ENCODE measurements at places on chromosomes 12 and 14.

DNA sequence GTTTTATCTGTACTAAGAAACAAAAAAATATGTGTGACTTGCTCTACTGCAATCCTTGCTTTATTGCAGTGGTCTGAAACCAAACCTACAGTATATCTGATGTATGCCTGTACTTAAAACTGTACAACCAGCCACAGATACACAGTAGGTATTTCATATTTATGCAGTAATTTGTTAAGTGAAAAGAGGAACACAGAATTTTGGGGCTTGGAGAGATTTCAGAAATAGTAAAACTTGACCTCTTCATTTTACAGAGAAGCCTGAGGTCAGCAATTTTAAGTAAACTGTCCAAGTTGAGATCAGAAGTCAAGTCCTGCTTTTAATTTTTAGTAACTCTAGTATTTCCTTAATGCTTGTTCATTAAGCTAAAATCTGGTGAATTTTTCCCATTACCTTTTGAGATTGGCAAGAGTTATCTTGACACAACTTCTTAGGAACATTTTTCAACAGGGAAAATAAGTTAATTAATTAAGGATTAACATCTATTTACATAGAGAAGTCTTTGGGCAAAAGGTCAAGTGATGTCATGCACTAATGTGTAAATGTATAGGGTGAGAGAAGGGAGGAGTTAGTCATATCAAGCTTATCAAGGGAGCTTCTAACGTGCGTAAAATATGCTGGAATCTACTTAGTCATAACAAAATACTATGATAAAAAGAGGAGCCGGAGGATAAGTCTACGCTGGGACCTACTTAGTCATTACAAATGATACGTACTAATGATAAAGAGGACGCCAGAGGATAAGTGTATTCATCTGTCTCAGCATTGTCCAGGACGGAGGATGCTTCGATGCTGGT is 66.0 kb upstream of the GTF2A1 start:
- DNase-seq: no peak

GRCh38 chr14:102262929-102263462 is 42.0 kb downstream of the MOK start:
- no peak for DNase-seq

- DNase-seq: no peak
Measured at GRCh38 chr12:3496957-3497356, 6.0 kb downstream of the PRMT8 start.

- no peak for DNase-seq
Measured at GRCh38 chr12:1309613-1310012, 284.8 kb downstream of the FBXL14 start.

DNA sequence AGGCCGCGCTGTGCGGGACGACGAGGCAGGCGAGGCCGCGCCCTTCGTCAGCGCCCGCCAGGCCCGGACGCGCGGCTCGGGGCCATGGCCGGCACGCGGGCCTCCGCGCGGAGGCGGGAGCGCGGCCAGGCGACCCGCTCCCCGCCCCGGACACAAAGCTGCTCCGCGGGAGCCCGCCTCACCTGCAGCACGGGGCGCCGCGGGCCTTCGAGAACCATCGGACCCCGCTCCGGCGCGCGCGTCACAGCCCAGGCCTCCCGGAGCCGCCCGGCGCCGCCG is 342 bp downstream of the DICER1 start:
- DNase-seq: no peak

DNA sequence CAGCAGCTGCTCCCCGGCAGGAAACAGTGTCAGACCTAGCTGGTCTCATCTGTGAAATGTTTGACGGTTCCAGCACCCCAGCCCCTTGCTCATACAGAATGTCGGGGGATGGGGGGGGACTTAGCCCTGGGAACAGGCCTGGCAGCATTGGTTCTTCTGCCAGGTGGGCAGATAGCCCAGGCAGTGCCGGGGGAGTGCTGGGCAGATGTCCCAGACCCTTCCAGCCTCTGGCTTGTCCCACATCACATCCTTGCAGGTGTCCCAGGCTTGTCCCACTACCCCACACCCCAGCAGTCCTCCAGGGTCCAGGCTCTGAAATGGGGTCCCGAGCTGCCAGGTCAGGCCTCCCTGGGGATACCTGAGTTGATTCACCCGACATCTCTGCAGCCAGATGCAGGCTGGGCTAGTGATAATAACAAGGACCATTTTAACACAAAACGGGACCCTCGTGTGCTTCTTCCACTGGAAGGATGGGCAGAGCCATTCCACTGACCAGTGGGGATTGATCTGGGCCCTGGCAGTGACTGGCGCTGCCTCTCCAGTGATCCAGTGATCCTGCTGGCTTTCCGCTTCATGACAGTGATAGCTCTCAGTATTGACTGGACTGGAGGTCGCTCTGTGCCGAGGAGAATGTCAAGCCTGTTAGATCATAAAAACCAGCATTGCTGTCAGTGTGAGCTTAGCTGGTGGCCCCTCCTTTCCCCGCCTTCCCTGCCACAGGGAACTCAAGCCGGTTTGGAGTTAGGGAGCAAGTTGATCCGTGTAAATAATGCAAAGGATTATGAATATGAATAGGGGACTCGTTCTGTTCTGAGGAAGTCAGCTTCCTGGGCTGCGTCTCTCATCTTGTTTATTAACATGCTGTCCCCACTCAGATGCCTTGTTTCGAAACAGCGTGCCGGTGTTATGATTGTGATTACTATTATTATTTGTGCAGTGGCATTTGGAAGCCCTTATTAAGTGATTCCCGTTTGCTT is 180.6 kb downstream of the AACS start:
- DNase-seq: no peak

DNA sequence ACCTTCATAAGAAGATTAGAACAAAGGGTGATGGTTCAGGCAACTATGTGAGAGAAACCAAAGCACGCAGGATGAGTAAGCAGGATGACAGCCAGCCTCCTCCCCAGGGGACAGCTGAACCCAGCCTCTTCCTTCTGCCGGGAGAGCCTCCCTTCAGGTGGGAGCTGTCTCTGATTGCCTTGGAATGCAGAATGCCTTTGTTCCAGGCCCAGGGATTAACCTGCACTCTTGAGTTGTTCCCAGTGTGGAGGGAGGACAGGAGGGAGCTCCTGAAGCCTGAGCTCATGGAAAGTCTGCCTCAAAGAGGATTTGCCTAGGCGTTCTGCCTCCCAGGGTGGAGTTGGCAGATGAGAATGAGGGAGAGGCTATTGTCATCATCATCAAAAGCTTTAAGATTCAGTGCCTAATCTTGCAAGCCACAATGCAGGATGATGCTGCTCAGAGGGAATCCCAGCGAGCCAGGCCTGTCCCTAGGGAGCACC is 3.6 kb upstream of the KRT6A start:
- DNase-seq: no peak

DNA sequence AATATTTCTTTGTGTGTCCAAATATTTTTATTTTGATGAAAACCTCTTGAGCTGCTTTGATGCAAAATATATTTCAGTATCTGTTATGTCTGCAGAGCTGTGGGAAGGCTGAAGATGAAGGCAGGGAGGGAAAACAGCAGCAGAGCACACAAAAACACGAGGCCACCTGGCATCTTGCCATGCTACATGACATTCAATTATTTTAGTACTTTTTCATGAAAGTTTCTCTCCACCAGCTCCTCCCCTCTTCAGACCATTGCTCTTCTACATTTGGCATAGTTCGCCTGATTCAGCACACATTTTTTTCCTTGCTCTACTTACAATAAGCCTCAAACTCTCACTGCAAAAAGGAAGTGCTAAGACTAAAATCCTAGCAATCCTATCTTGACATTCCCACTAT is 4.6 kb upstream of the ALX1 start:
- DNase-seq: no peak

DNA sequence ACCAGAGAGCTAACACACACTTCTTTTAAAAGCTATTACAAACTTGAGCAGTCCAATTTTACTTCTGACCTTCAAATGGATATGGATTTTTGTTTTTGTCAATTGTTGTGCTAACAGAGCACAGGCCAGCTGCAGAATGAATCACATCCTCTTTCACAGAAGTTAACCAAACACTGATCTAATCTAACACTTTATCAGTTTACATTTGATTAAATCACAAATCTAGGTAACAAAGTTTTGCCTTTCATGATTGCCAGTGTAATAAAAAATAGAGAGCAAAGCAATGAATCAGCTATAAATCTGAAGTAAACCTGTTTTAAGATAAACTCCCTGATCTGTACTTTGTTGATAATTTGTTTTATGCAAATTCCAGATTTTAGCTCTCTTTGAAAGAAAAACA is 273.1 kb upstream of the RGS6 start:
- no peak for DNase-seq

- no peak for DNase-seq
Measured at GRCh38 chr14:23113431-23114119, 5.5 kb downstream of the CEBPE start.

DNA sequence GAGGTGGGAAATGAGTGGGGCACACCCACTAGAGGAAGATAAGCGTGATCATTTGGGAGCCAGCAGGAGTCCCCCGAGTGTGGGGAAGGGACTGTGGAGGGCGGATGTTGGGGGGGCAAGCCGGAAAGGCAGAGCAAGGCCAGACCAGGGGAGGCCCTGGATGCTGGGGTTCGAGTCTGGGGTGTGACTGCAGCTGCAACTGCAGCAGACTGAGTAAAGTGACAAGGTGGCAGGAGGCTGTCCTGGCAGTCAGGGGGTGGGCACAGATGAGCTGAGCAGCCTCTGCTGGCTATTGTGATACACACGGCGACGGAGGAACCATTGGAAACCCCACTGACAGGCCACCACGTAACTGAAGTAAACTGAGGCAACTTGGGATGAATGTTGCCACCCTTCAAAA is 110.2 kb downstream of the LGMN start:
- no peak for DNase-seq

- no peak for DNase-seq
Measured at GRCh38 chr12:54018468-54018984, 9.7 kb upstream of the HOXC6 start.

GRCh38 chr12:20368651-20369304 is 441 bp downstream of the PDE3A start:
- DNase-seq: no peak

GRCh38 chr12:56141946-56142784 is 10.2 kb upstream of the MYL6B start:
- DNase-seq: no peak

GRCh38 chr14:55026441-55026792 is 482 bp downstream of the WDHD1 start:
- DNase-seq: no peak

- DNase-seq: no peak
Measured at GRCh38 chr12:96260231-96260630, 66.1 kb downstream of the ELK3 start.

DNA sequence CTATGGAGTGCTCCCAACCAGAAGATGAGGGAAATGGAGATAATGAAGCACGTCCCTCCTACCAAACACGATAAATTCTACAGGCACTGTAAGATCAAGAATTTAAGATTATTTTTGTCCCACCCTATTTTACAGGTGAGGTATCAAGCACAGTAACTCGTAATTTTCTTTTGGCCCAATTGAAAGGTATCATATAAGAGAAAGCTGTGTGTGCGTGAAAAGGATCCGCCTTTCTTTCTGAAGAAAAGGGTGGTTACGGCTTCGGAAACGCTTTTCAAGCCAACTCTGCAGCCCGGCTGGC is 733 bp upstream of the KLHDC2 start:
- no peak for DNase-seq

- no peak for DNase-seq
Measured at GRCh38 chr12:16118586-16118985, 158.9 kb downstream of the SLC15A5 start.

- no peak for DNase-seq
Measured at GRCh38 chr12:132858718-132859266, 28.6 kb downstream of the CHFR start.

GRCh38 chr12:39451977-39452376 is 9.1 kb upstream of the KIF21A start:
- no peak for DNase-seq

GRCh38 chr14:90656973-90657372 is 159.3 kb downstream of the TTC7B start:
- no peak for DNase-seq

DNA sequence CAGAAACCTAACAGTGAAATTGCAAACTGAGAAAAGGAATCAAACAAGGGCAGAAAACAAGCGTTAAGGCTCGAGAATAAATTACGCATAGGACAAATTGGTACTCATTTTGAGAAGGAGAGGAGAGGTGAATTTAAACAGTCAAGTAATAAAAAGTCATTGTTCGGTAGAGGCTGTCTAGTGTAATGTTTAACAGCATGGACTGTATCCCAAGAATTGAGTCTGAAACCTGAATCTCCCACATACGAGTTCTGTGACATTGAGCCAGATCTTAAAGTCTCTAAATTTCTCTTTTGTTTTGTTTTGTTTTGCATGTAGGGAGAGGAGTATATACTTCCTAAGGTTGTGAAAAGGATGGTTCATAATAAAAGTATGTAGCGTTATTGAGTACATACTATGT is 216.5 kb upstream of the BTG1 start:
- DNase-seq: no peak

DNA sequence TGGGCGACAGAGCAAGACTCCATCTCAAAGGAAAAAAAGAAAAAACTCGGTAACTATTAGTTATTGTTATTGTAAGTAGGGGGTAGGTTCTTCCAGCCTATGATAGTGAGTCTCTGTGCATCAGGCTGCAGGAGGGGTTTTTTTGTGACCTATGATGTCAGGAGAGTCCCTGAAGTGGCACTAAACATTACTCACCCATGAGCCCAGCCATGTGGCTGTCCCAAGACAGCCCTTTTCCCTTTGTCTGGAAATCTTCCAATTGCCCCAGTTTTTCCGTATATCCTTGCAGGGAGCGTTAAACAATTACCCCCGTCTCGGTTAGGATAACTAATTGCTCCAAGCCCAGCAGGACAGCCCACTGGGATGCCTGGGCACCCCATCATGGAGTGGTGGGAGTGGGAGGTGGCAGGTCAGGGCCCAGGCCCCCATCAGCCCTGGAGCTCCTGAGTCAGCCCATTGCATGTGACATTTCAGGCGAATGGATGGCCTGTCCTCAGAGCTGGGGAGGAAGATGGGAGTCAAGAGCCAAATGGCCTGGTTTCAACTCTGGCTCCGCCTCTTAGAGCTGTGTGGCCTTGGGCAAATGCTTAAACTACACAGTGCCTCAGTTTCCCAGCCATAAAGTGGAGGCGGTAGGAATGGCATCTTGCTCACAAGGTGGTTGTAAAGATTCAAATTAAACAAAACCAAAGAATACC is 16.4 kb downstream of the PHETA1 start:
- DNase-seq: no peak

GRCh38 chr12:49667325-49668090 is 39.7 kb downstream of the FMNL3 start:
- DNase-seq: no peak

Measured in CD4-positive, alpha-beta T cell treated with Interleukin-12 subunit alpha and Interleukin-12 subunit beta, for 1 hour (primary cell).